Smooth muscle cell of trachea (primary cell): ENCODE measurements at places on chromosomes 3 and 15. TPM values are rescaled to one million over a fixed set of nuclear protein-coding genes. Genes with fewer than 3 reads are reported as not detected.

Gene ADGRG7
- total RNA-seq = not detected in 2 replicates

Gene ATP6V1A
- total RNA-seq = 142 TPM in 2 replicates

Gene ZNF860
- total RNA-seq = 0.17 and 1.0 TPM in 2 replicates

Gene SERPINI2
- total RNA-seq = not detected in 2 replicates

Gene WDR72
- not detected in 2 replicates for total RNA-seq

Gene TNFAIP8L3
- 37.4 and 47.5 TPM in 2 replicates for total RNA-seq

Gene NSUN3
- total RNA-seq = 11.4 and 15.7 TPM in 2 replicates

Gene RAD54L2
- total RNA-seq = 19.5 and 20.0 TPM in 2 replicates

Gene KNG1
- total RNA-seq = not detected in 2 replicates

Gene HDC
- total RNA-seq = not detected in 2 replicates

Gene MCF2L2
- total RNA-seq = 0.15 TPM in 1 of 2 replicates, not detected in the other

Gene TGFBR2
- 118 and 167 TPM in 2 replicates for total RNA-seq

Gene CELF6
- 0.15 and 0.17 TPM in 2 replicates for total RNA-seq

Gene IGSF10
- 0.99 and 1.3 TPM in 2 replicates for total RNA-seq

Gene ROBO1
- 48.6 and 67.2 TPM in 2 replicates for total RNA-seq

Gene EIF4A2
- 717 and 813 TPM in 2 replicates for total RNA-seq

Gene CGGBP1
- total RNA-seq = 54.9 and 65.9 TPM in 2 replicates

Gene GOLGA8N
- total RNA-seq = 5.2 and 13.7 TPM in 2 replicates

Gene ALDH1L1
- total RNA-seq = not detected in 2 replicates

Gene RBPMS2
- not detected in 2 replicates for total RNA-seq

Gene MORC1
- not detected in 2 replicates for total RNA-seq

Gene DNAH1
- total RNA-seq = 1.9 and 5.0 TPM in 2 replicates

Gene NLGN1
- 1.0 and 3.3 TPM in 2 replicates for total RNA-seq

Gene TNNC1
- 0.66 TPM in 1 of 2 replicates, not detected in the other for total RNA-seq

Gene LRRC15
- total RNA-seq = 0.73 and 1.7 TPM in 2 replicates

Gene LNP1
- 5.0 and 6.8 TPM in 2 replicates for total RNA-seq

Gene TTLL13
- not detected in 2 replicates for total RNA-seq

Gene RAB7A
- total RNA-seq = 50.1 and 66.2 TPM in 2 replicates

Gene CLEC3B
- 12.1 and 32.3 TPM in 2 replicates for total RNA-seq

Gene HHLA2
- total RNA-seq = not detected in 2 replicates

Gene SATB1
- total RNA-seq = 20.2 and 20.8 TPM in 2 replicates

Gene CHCHD4
- 9.4 and 10.8 TPM in 2 replicates for total RNA-seq

Gene ARNT2
- 4.7 and 13.6 TPM in 2 replicates for total RNA-seq

Gene GLDN
- total RNA-seq = 35.1 and 127 TPM in 2 replicates

Gene C15orf62
- 0.15 TPM in 1 of 2 replicates, not detected in the other for total RNA-seq

Gene CPNE9
- not detected in 2 replicates for total RNA-seq

Gene MITF
- total RNA-seq = 13.4 and 30.1 TPM in 2 replicates

Gene FES
- 38.7 and 63.0 TPM in 2 replicates for total RNA-seq

Gene FHIT
- total RNA-seq = 0.73 and 2.5 TPM in 2 replicates

Gene SRGAP3
- total RNA-seq = 6.1 and 7.8 TPM in 2 replicates

Gene IGF2BP2
- 36.8 and 58.6 TPM in 2 replicates for total RNA-seq

Gene ISG20
- 2.5 and 4.8 TPM in 2 replicates for total RNA-seq

Gene ALPK3
- total RNA-seq = 0.33 and 0.87 TPM in 2 replicates

Gene TTC23
- 30.6 and 35.6 TPM in 2 replicates for total RNA-seq

Gene SELENOT
- total RNA-seq = 104 and 197 TPM in 2 replicates

Gene CLDN18
- total RNA-seq = under 0.01 TPM in 1 of 2 replicates, not detected in the other

Gene CLDN16
- not detected in 2 replicates for total RNA-seq

Gene PDE12
- 15.0 and 21.7 TPM in 2 replicates for total RNA-seq

Gene ANKRD63
- total RNA-seq = not detected in 2 replicates

Gene RYK
- 95.1 and 98.6 TPM in 2 replicates for total RNA-seq

Gene PATL2
- total RNA-seq = 1.2 and 1.3 TPM in 2 replicates

Gene CACNA2D3
- total RNA-seq = under 0.01 and 0.15 TPM in 2 replicates

Gene TIGIT
- not detected in 2 replicates for total RNA-seq

Gene SST
- total RNA-seq = not detected in 2 replicates

Gene PDZRN3
- total RNA-seq = 51.2 and 78.2 TPM in 2 replicates

Gene RAB6B
- total RNA-seq = 0.44 and 1.2 TPM in 2 replicates

Gene KLHL24
- 66.5 and 67.5 TPM in 2 replicates for total RNA-seq

Gene GREM1
- total RNA-seq = 141 and 1,212 TPM in 2 replicates
